Activated CD4-positive, alpha-beta T cell treated with anti-CD3 and anti-CD28 coated beads, Interleukin-2, amount 50 U/mL, for 48 hours (primary cell): ENCODE measurements at places on chromosomes 6 and 20.
A peak's percentile ranks its signal among the peaks of the same experiment; 100 is the strongest.

DNA sequence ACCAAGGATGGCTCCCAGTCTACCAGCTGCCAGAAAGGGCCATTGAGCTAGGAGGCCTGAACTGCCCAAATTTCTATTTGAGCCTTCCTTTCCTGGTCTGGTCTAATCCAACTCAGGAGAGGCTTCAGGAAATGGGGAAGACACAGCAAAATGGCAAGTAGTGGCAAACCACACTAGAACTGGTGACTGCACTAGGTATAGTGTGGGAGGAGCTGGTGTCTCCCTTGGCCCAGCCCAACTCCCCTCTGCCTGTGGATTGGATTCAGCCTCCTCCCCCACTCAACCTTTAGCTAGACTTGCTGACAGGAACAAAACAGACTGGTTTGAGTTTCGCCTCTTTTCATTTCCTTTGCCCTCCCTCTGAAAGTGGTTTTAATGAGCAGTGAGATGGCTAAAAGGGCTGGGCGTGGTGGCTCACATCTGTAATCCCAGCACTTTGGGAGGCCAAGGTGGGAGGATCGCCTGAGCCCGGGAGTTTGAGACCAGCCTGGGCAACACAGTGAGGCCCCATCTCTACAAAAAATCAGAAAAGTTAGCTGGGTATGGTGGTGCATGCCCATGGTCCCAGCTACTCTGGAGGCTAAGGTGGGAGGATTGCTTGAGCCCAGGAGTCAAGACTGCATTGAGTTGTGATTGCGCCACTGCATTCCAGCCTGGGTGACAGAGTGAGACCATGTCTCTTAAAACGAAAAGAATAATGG lies 17.5 kb downstream of the MRPS18A start:
- DNase-seq: peak; percentile 41

GRCh38 chr6:51678905-51679620 lies 408.4 kb downstream of the PKHD1 start:
- no peak for DNase-seq

DNA sequence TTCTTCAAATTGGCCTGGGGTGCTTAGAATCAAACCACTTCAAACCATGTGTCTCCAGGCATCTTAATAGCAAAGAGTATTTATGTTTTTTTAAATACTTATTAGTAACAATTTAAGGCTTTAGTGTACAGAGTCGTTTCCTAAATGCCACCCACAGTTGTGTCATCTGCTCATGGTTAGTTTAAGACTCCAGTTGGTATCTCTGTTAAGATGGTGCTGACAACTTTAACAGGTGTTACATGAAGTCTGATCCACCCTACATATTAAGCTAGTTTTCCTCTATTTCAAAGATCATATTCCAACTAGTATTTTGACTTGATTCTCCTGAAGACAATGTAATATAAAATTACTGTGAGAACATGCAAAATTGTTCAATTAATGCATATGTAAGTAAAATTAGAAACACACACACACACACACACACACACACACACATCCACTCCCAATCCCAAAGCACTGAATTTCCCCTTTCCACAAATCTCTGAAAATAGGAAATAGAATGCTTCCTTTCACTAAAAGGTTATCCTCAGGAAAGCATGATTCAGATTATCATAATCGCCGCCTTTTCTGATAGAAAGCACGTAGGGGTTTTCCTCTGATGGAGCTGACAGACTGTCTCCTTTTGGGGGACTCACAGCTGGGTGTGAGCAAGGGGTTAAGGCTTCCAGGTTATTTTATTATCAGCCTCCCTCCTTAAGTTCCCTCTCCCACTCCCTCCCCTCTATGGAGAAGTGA lies 10.5 kb downstream of the CNKSR3 start:
- no peak for DNase-seq

DNA sequence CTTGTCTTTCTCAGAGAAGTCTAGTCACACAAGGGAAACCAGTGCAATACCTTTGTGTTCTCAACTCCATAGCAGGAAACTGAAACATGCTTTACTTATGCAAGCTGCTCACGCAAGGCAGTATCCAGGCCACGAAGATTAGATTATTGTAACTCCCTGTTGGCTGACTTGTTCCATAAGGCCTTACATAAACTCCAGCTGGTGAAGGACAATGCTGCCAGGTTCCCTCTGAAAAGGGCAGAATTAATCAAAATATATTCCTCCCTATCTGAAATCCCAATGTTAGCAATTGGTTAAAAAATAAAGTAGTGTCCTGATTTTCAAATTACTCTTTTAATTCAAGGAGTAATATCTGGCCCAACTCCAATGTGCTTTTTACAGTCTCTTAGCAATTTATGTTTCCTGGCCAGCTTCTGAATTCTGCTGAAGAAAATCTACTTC lies 966.6 kb downstream of the HACE1 start:
- DNase-seq: no peak

GRCh38 chr6:29227235-29227634 lies 56.5 kb downstream of the OR2J2 start:
- DNase-seq: no peak

DNA sequence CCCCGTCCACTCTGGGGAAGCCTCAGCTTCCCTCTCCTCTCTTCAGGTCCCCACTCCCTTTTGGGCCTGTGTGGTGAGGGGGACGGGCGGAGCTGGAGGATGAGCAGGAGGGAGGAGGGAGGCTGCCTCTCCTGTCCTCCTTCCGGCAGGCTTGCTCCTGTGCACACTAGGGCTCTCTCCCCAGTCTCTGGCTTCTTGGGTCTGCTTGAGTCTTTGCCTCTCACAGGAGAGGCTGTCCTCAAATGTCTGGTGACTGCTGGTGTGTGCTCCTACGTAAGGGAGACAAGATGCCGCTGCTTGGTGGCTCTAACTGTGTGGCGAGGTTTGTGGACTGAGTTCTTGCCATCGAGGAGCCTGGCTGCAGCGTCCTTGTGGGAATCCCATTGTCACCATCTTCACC lies 8.8 kb upstream of the SMOC2 start:
- DNase-seq: no peak

GRCh38 chr20:51749674-51750036 lies 18.5 kb downstream of the ATP9A start:
- DNase-seq: no peak

- DNase-seq: peak; percentile 71
Measured at GRCh38 chr6:166515072-166515810, 71.2 kb downstream of the RAMACL start.

DNA sequence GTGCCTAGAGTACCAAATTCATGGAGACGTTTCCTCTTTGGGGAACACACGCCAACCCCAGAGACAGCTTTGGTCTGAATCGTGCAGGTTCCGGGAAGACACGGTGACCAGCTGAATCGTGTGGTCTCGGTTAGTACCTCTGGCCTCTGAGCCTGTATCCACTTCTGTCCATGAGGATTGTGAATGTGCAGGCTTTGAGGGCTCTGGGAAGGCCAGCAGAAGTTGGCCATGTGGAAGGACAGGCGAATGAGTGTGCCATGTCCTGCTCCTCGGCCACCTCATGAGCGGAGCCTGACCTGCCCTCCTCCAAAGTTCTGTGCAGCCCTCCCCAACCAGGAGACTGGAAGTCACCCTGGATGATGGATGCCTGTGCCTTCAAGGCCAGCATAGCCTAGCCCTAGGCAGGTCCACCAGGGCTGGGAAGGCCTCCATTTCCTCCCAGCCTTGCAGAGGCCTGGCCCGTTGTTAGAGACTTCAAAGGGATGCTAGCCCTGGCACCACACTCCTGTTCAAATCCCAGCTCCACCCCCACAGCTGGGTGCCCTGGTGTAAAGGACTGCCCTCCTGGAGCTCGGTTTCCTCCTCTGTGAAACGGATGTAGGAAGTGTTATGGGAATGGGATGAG lies 1.7 kb upstream of the TMEM74B start:
- no peak for DNase-seq

- no peak for DNase-seq
Measured at GRCh38 chr6:135692426-135692825, 159.1 kb upstream of the PDE7B start.

DNA sequence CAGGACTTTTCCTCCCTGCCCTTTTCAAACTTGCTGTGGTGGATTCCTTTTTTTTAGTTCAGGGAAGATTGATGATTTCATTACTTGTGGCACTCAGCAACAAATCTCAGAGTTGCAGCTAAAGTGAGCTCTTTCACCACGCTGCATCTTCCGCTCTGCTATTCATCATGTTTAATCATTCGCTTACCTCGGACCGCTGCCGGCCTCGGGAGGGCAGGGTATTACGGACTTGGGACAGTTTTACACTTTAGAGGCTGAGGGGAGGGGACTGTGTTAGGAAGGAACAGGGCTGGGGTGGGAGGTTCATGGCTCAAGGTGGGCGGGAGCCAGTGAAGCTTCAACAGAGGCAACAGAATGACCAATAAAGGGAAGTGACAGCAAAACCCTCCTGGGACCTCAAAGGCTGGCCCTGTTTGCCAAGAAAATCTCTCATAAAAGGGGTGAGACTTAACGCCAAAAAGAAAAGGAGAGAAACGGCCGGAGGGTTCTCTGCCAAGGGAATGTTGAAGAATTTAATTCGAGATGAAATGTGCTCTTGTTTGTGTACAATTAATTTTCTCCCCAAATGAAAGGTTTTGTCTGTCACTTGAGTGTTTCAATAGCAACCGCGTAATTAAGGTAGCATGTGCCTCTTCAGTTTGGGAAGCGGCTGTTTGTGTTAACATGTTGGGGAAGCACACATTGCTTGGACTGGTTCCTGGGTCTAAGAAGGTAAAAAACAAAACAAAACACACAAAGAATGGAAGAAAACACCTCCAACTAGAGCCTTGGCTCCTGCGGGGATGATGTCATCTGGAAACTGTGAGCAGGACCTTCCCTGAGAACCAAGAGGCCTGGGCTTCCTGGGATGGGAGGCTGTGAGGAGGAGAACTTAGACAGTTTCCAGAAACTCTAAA lies 72.5 kb upstream of the SULF2 start:
- no peak for DNase-seq

DNA sequence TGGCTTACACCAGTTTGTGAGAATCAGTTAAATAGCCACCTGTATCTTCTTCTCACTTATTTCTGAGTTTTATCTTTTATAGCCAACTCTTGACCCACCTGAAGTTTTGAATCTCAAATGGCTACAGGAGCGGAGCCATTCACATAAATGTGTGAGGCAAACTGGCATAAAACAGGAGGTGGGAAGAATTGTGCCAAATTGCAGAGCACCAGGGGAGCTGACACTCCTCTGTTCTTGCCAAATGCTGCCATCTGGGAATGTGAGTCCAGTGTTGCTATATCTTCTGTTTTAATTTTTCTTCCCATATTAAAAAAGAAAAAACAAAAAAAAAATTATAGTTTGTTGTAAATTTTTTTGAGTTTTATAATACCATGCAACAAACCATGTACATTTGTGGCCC lies 17.0 kb upstream of the RNF146 start:
- DNase-seq: no peak

GRCh38 chr6:131255911-131256310 lies 120.6 kb downstream of the AKAP7 start:
- DNase-seq: no peak
